ENCODE measurements at places on chromosomes 6 and 20. TPM values are rescaled to one million over a fixed set of nuclear protein-coding genes. Genes with fewer than 3 reads are reported as not detected.

- no peak overlapping the region for H3K4me3 ChIP-seq
- peaks cover 23% of the 10 kb centered on the region for H3K4me1 ChIP-seq
- peaks cover 63% of the 10 kb centered on the region for H3K36me3 ChIP-seq
- peak; percentile 37 for DNase-seq
These were observed 9.7 kb downstream of the NOL7 start for GRCh38 chr6:13624871-13625288.

The ANKRD66 gene
- total RNA-seq = not detected

The FAM209B gene
- 1.0 TPM for total RNA-seq

DNA sequence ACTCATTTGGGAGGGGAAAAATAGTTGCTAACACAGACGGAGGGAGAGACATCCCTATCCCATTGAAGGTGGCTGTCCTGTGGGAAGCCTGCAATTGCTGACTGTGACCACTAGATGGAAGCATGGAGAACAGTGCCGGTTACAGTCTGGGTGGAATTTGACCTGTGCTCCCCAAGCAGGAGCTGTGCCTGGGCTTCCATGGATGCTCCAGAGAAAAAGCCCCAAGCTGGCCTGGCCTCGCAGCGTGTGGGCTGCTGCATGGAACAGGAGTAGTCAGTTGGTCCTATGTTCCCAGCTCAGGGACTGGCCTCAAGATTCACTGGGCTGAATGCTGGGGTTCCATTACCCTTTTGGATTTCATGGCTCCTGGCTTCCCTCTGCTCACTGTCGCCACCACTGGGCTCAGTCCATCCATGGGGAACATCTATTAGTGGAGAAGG, 116.3 kb upstream of the CHD6 start:
- no peak overlapping the region for H3K27ac ChIP-seq
- no peaks in the 10 kb centered on the region for H3K4me1 ChIP-seq
- DNase-seq = peak; percentile 35
- no peak overlapping the region for H3K4me3 ChIP-seq
- no peaks in the 10 kb centered on the region for H3K36me3 ChIP-seq
- peaks cover 1% of the 10 kb centered on the region for H3K27me3 ChIP-seq

- peaks cover 19% of the 10 kb centered on the region for H3K4me1 ChIP-seq
- no peaks in the 10 kb centered on the region for H3K36me3 ChIP-seq
- H3K27me3 ChIP-seq = peaks cover 39% of the 10 kb centered on the region
- no peak overlapping the region for H3K4me3 ChIP-seq
- H3K27ac ChIP-seq = no peak overlapping the region
These were observed 101.3 kb downstream of the SASH1 start for GRCh38 chr6:148443798-148444560.

The HSPA1A gene
- 37.8 TPM for total RNA-seq

The AFG1L gene
- 5.6 TPM for total RNA-seq

DNA sequence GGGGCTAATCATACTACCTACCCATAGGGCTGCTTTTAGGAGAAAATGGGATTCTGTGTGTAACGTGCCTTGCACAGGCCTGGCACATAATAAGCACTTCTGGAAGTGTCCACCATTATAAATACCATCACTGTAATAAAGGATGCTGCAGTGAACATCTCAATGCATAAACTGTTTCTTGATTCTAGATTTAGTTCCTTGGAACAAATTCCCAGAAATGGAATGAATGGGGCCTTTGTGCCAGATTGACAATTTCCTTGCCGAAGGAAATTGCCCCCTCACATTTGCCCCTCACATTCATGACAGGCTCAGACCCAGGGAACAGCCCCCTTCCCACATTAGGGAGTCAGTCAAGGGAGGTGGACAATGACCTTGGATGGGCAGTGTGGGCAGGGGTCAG, 29.2 kb downstream of the BPIFB4 start:
- H3K27me3 ChIP-seq = no peaks in the 10 kb centered on the region
- H3K4me3 ChIP-seq = no peak overlapping the region
- no peaks in the 10 kb centered on the region for H3K36me3 ChIP-seq

The CRISP3 gene
- total RNA-seq = not detected

- no peaks in the 10 kb centered on the region for H3K4me1 ChIP-seq
- no peak overlapping the region for H3K27ac ChIP-seq
- no peak overlapping the region for H3K4me3 ChIP-seq
- no peaks in the 10 kb centered on the region for H3K27me3 ChIP-seq
- no peaks in the 10 kb centered on the region for H3K36me3 ChIP-seq
These were observed 35.2 kb downstream of the NHSL1 start for GRCh38 chr6:138464085-138464484.

DNA sequence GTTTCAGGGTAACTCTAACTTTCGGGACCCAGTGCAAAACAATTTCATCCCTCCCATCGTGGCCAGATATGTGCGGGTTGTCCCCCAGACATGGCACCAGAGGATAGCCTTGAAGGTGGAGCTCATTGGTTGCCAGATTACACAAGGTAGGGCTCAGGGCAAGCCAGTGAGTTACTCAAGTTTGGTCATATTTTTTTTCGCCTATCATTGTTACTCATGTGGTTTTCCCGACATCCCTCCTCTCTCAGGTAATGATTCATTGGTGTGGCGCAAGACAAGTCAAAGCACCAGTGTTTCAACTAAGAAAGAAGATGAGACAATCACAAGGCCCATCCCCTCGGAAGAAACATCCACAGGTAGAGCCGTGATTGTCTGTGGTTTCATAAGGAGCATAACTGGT, 58.2 kb downstream of the DCBLD1 start:
- no peaks in the 10 kb centered on the region for H3K4me1 ChIP-seq
- DNase-seq = no peak
- H3K4me3 ChIP-seq = no peak overlapping the region
- no peak overlapping the region for H3K27ac ChIP-seq
- H3K36me3 ChIP-seq = peaks cover 2% of the 10 kb centered on the region

The PPP1R16B gene
- 74.9 TPM for total RNA-seq

DNA sequence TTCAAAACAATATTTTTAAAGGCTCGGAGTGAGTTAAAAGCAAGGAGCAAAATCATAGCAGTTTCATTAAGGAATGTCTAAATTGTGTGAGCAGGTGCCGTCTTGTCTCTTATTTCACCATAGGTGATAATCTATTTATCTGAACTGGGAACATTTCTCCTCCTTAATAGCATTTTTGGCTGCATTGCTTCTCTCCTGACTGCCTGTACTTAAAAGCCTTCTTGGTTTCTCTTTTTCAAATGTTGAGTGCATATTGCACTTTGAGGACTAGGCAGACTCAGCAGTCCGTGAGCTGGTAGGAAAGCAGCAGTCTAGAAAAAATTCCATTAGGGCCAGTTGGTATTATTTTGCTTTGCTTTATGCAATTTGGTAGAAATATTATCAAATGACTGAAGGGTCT, 645.9 kb downstream of the GRIK2 start:
- H3K36me3 ChIP-seq = no peaks in the 10 kb centered on the region
- no peaks in the 10 kb centered on the region for H3K4me1 ChIP-seq
- no peak for DNase-seq
- H3K27me3 ChIP-seq = no peaks in the 10 kb centered on the region
- H3K27ac ChIP-seq = no peak overlapping the region

The RSPH9 gene
- total RNA-seq = 0.11 TPM

GRCh38 chr20:12243327-12243726, 325.6 kb downstream of the BTBD3 start:
- DNase-seq = no peak
- H3K27ac ChIP-seq = no peak overlapping the region
- H3K27me3 ChIP-seq = no peaks in the 10 kb centered on the region

- no peak overlapping the region for H3K4me3 ChIP-seq
- H3K27ac ChIP-seq = no peak overlapping the region
- no peaks in the 10 kb centered on the region for H3K4me1 ChIP-seq
These were observed 26.2 kb downstream of the PHACTR3 start for GRCh38 chr20:59630526-59630925.

The TBC1D32 gene
- 8.1 TPM for total RNA-seq

The TAGAP gene
- total RNA-seq = 113 TPM

The LTA gene
- 713 TPM for total RNA-seq

DNA sequence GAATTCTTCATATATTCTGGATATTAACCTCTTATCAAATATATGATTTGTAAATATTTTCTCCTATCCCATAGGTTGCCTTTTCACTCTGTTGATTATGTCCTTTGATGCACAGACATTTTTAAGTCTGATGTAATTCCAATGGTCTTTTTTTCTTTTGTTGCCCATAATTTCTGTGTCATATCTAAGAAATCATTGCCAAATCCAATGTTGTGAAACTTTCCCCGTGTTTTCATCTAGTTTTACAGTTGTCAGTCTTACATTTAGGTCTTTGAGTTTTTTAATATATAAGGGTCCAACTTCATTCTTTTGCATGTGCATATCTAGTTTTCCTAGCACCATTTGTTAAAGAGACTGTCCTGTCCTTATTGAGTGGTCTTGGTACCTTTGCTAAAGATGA, 111.5 kb downstream of the SESN1 start:
- H3K36me3 ChIP-seq = peaks cover 20% of the 10 kb centered on the region
- no peak overlapping the region for H3K4me3 ChIP-seq

GRCh38 chr20:45096781-45097180, 4.1 kb downstream of the KCNS1 start:
- no peak overlapping the region for H3K27ac ChIP-seq
- peaks cover 16% of the 10 kb centered on the region for H3K4me1 ChIP-seq
- H3K27me3 ChIP-seq = peaks cover 38% of the 10 kb centered on the region
- H3K4me3 ChIP-seq = no peak overlapping the region
- DNase-seq = no peak
- no peaks in the 10 kb centered on the region for H3K36me3 ChIP-seq

DNA sequence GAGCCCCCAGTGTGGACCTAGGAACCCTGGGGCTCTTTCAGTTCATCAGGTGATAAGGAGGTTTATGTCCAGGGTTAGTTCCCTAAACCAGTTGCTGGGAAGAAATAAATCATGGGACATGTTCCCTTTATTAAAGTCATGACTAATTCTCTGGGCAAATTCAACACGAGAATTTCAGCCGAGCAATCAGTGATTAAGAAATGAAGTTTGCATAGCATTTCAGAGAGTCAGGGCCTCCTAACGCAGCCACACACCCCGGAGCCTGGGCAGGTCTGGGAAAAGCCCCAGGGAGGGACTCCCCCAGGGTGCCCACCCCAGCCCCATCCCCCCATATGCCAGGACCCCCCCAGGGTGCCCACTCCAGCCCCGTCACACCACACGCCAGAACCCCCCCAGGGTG, 20.1 kb downstream of the SLCO4A1 start:
- DNase-seq = no peak
- H3K27me3 ChIP-seq = no peaks in the 10 kb centered on the region
- H3K4me1 ChIP-seq = no peaks in the 10 kb centered on the region
- H3K36me3 ChIP-seq = peaks cover 17% of the 10 kb centered on the region
- no peak overlapping the region for H3K4me3 ChIP-seq

The C20orf141 gene
- total RNA-seq = not detected

GRCh38 chr6:38782616-38783015, 67.5 kb downstream of the DNAH8 start:
- no peaks in the 10 kb centered on the region for H3K4me1 ChIP-seq
- H3K27me3 ChIP-seq = peaks cover 26% of the 10 kb centered on the region
- H3K36me3 ChIP-seq = no peaks in the 10 kb centered on the region
- H3K4me3 ChIP-seq = no peak overlapping the region
- H3K27ac ChIP-seq = no peak overlapping the region

- H3K4me1 ChIP-seq = peaks cover 8% of the 10 kb centered on the region
- H3K36me3 ChIP-seq = peaks cover 21% of the 10 kb centered on the region
- no peak for DNase-seq
- no peak overlapping the region for H3K27ac ChIP-seq
These were observed 19.4 kb downstream of the ZUP1 start for GRCh38 chr6:116649129-116649528.

- DNase-seq = peak; percentile 62
- peaks cover 12% of the 10 kb centered on the region for H3K27me3 ChIP-seq
- no peak overlapping the region for H3K27ac ChIP-seq
- no peaks in the 10 kb centered on the region for H3K4me1 ChIP-seq
- H3K36me3 ChIP-seq = no peaks in the 10 kb centered on the region
- no peak overlapping the region for H3K4me3 ChIP-seq
These were observed 57.3 kb downstream of the LINC00237 start for GRCh38 chr20:21048841-21049273.

DNA sequence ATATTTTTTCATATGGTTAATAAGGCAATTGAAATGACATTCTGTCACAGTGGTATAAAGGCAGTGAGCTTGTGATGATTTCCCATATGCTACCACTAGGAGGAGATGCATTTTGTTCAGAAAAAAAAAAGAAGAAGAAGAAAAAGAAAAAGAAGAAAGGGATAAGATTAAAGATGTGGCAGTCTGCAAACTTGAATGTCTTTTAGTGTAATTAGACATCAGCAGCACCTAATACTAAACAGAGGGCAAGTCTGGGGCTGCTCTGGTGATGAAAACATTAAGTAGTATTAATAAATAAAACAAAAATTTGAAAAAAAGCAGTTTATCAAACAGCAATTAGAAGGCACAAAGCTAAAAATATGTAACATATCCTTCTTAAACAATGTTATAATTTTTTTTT, 95.4 kb upstream of the DEFB112 start:
- DNase-seq = no peak
- H3K36me3 ChIP-seq = no peaks in the 10 kb centered on the region
- H3K4me3 ChIP-seq = no peak overlapping the region
- no peaks in the 10 kb centered on the region for H3K4me1 ChIP-seq

GRCh38 chr6:70379473-70380013, 33.8 kb upstream of the FAM135A start:
- no peaks in the 10 kb centered on the region for H3K4me1 ChIP-seq
- H3K4me3 ChIP-seq = no peak overlapping the region
- no peak for DNase-seq
- H3K27me3 ChIP-seq = peaks cover 10% of the 10 kb centered on the region
- no peaks in the 10 kb centered on the region for H3K36me3 ChIP-seq

DNA sequence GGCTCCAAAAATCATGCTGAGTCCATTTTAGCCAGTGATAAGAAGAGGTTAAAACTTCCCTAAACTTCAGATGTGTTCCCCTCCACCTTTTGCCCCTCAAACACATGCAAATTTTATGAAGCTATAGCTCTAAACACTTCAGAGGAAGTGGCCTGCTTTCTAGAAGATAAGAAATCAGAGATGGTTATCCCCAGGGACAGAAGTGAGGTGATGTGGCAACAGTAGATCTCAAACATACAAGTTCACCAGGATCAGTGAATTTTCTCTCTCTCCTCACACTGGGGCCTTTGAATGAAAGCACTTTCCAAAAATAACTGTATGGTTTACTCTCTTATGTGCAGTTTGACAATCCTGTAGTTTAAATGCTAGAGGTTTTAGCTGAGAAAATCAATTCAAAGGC, 332.0 kb downstream of the BTBD9 start:
- no peaks in the 10 kb centered on the region for H3K36me3 ChIP-seq
- no peak overlapping the region for H3K27ac ChIP-seq
- peaks cover 7% of the 10 kb centered on the region for H3K4me1 ChIP-seq
- H3K27me3 ChIP-seq = no peaks in the 10 kb centered on the region
- no peak for DNase-seq

The KCNK5 gene
- 25.0 TPM for total RNA-seq

DNA sequence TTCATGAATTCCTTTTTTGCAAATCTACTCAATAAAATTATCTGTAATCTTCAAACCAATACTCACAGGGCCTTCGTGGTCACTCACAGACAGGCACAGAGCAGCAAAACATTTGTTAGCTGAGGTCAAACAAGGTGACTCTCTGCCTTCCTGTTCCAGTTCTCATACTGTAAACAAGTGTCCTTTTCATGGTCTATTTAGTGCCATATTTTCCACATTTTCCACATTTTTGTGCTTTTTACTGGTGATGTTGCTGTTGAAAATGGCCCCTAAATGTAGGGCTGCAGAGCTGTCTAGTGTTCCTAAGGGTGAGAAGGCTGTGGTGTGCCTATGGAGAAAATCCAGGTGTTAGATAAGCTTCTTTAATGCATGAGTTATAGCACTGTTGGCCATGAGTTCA, 133.1 kb upstream of the COL21A1 start:
- H3K4me3 ChIP-seq = no peak overlapping the region
- no peak overlapping the region for H3K27ac ChIP-seq
- H3K36me3 ChIP-seq = no peaks in the 10 kb centered on the region
- DNase-seq = no peak
- peaks cover 3% of the 10 kb centered on the region for H3K27me3 ChIP-seq
